ENCODE measurements at places on chromosomes 12 and 14.

- DNase-seq = peak; percentile 66
Observed at GRCh38 chr12:71938728-71939385, at the start of gene TPH2. Gene TPH2, plus strand, starts transcription at chr12:71938845. Its CDS starts 142 bp downstream, at chr12:71938987.

DNA sequence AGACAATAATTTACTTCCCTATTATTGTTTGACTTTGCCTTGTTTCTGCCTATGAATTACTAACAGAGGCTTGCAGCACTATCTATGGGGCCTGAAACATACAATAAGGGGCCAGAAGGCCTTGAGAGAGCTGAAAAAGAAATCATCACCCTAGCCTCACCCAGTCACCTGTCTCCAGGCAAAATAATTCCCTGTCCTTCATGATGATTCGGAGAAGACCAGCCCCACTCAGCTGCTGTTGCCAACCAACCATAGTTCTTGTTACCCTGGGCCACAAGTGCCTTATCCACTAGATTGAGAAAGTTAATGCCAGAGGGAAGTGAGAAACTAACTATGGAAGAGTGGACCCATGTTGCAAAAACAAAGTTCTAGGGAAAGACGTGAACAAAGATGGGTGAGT, 97.1 kb downstream of the ARF6 start:
- no peak for DNase-seq

- no peak for DNase-seq
Observed at GRCh38 chr12:89062996-89063395, 289.3 kb downstream of the DUSP6 start.

DNA sequence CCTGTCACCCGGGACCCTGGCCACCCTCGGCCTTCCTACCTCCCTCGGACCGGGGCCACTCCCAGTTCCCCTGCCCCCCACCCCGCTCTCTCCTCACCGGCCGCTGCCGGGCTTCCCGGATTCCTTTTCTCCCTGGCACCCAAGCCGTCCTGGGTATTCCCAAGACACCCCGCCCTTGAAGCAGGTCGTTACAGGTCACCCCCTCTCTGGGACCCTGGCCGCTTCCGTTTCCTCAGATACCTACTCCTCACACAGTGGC, 493 bp downstream of the NUMB start:
- DNase-seq = no peak

DNA sequence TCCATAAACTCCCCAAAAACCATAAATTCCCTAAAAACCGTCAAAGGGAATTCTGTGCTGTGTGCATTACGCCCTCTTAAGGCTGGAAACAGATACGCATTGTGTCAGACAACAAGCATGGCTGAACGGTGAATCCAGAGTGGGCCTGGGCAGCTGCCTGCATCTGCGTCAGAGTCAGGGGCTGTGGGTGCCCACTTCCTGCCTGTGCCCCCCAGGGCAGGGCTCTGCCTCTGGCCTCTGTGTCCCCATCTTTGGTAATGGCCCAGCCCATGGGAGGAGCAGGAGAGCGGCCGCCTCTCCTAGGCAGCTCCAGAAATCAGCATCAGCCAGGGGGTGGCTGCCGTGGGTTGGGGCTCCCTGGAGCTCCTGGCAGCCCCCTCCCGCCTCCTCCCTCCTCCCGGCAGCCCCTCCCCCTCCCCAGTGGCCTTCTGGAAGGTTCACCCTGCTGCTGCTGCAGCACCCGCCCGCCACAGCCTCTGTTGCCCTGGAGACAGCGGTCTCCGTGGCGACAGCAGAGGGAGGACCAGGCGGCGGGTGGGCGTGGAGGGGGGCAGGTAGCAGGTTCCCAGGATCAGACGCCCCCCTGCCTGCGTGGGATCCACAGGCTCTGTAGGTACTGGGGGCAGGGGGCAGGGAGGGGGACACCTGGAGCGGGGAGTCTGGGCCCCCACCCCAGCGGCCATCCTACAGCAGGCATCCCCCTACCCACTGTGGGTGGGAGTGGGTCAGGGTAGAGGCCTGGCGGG, 5.9 kb downstream of the MMP17 start:
- DNase-seq = no peak

GRCh38 chr14:52400846-52401245, 86.7 kb downstream of the PTGER2 start:
- DNase-seq = no peak

GRCh38 chr14:52848626-52849025, 57.2 kb upstream of the GNPNAT1 start:
- peak; percentile 26 for DNase-seq

GRCh38 chr14:32121948-32122347, 44.8 kb downstream of the ARHGAP5 start:
- DNase-seq = peak; percentile 45

GRCh38 chr14:92546347-92547053, 32.9 kb downstream of the RIN3 start:
- DNase-seq = peak; percentile 32

DNA sequence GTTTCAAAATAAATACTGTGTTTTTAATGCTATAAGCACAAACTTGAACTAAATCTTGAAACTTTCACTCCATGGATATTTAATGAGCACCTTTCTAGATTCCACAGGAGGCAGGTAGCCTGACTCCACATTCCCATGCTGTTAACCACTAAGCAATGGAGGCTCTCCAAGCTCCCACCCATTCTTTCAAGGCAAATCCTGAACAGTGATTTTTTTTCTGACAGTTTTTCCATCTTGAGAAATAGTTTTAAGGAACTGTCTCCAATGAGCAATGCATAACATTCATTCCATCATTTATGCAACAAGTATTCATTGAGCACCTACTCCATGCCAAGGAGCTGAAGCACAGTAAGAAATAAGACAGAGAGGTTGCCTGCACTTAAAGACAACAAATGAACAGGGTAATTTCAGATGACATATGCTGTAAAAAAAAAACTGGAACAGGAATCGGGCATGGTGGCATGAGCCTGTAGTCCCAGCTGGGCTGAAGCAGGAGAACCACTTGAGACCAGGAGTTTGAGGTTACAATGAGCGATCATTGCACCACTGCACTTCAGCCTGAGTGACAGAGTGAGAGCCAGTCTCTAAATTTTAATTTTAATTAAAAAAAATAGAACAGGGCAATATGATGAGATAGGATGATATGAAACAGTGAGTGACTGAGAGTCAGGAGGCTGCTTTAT, 102.3 kb upstream of the CPSF6 start:
- DNase-seq = no peak

GRCh38 chr12:92757597-92758121, 54.9 kb downstream of the PLEKHG7 start:
- DNase-seq = no peak

GRCh38 chr14:75904311-75904710, 77.5 kb downstream of the TGFB3 start:
- DNase-seq = no peak

DNA sequence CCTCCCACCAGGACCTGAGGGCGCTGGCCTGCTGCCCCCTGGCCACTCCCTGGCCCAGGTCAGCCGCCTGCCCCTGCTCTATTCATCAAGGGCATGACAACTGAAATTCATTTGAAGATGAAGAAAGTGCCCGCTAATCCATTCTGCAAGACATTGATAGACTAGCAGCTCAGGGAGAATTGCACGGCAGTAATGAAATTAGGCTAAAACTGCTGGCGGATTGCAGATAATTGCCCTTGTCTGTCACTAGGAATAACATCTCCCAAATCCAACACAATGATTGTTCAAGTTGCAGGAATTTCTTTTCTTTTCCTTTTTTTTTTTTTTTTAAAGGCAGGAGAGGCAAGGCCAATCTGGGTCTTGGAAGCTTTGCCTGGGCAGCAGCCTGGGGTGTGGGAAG, 44.5 kb downstream of the MVK start:
- DNase-seq = no peak

DNA sequence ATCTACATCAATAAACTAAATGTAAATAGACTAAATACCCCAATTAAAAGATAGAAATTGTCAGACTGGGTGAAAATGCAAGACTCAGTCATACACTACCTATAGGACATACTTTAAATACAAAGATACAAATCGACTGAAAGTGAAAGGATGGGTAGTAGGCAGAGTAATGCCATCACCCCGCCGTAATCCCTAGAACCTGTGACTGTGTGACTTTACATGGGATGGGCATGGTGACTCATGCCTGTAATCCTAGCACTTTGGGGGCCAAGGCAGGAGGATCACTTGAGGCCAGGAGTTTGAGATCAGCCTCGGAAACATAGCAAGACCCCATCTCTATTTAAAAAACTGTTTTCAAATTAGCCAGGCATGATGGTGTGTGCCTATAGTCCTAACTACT, 2.6 kb upstream of the EVL start:
- DNase-seq = no peak

GRCh38 chr14:74246542-74246941, 7.3 kb downstream of the VSX2 start:
- DNase-seq = no peak

- DNase-seq = peak; percentile 33
Observed at GRCh38 chr12:81644503-81644902, 114.6 kb downstream of the PPFIA2 start.

DNA sequence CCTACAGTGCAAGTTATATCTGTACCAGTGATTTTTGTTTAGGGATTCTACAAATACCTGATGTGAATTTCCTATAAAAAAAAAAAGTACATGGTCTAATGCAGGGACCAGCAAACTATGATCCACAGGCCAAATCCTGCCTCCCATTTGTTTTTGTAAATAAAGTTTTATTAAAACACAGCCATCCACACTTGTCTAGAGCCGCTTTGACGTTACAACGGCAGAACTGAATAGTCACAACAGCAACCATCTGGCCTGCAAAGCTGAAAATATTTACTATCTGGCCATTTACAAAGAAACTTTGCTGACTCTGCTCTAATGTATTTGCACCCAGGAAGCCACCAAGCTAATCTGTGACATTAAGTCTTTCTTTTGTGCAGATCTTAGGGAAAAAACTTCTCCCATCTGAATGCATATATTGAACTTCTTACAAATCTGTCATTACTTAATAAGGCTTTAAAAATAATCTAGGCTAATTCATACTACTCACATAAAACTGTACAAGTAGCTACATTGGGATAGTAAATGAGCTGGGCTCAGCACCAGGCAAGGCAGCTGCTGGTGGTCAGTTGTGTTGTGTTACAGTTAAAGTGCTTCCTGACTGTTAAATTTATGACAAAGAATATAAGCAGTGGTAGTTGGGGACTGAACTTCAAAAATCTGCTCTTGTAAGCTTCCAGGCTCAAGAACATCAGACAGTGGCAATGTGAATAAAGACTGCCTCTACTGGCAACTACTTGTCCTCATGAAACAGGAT, 303.3 kb downstream of the MED13L start:
- no peak for DNase-seq

GRCh38 chr12:12350868-12351463, 924 bp upstream of the MANSC1 start:
- DNase-seq = no peak

GRCh38 chr14:91898372-91898771, 31.0 kb upstream of the TC2N start:
- no peak for DNase-seq

DNA sequence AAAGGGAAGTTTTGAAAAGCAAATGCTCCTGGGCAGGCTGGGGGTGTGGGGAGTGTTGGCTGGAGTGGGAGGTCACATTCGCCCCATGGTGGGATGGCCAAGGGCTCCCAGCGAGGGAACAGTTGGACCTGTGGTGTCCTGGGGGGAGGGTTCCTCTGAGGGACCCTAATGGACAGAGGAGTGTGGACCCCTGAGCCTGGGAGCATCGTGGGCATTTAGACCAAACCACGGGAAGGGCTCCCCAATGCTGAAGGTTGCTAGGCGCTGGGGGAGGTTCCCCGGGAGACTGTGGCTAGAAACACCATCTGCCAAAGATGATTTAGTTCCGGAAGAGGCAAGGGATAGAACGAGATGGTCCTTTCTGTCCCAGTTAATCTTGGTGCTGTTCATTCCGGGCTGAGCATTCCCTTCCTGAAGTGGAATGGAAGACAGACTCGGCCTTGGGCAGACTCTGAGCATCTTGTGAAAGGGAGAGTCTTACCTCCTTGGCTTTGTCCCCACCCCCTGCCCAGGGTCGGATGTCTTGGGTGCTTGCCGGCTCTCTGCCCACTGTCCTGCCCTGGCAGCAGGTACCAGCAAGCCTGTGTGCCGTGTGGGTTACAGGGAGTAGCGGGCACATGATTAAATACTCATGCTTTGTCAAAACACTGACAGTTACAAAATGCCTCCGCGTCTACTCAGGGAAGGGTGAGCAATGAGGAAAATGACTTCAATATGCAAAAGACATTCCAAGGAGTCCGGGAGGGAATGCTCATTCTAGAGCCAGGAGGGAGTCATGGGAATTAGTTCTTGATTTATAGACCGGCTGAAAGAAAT, 215.9 kb downstream of the CACNA1C start:
- peak; percentile 95 for DNase-seq

DNA sequence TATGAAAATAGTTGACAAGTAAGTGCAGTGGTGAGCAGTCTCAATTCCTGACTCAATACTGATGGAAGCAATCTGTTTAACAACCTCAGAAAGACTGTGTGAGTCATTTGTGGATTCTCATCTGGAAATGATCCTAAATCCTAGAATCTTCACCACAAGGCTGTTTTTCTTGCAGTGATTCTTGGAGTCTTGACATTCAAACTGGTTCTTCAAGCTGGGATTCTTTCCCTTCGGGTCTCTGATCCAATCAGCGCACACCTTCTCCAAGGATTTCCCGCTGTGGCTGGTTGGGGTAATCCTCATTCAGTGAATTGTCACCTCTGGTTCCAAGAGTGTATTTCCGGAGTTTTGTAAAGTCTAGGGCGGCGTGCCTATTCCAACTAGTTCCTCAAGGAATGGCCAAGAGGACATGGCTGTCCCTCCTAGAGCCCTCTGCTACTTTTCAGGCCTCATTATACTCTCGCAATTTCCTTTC, 37.7 kb upstream of the FOXJ2 start:
- DNase-seq = peak; percentile 97

DNA sequence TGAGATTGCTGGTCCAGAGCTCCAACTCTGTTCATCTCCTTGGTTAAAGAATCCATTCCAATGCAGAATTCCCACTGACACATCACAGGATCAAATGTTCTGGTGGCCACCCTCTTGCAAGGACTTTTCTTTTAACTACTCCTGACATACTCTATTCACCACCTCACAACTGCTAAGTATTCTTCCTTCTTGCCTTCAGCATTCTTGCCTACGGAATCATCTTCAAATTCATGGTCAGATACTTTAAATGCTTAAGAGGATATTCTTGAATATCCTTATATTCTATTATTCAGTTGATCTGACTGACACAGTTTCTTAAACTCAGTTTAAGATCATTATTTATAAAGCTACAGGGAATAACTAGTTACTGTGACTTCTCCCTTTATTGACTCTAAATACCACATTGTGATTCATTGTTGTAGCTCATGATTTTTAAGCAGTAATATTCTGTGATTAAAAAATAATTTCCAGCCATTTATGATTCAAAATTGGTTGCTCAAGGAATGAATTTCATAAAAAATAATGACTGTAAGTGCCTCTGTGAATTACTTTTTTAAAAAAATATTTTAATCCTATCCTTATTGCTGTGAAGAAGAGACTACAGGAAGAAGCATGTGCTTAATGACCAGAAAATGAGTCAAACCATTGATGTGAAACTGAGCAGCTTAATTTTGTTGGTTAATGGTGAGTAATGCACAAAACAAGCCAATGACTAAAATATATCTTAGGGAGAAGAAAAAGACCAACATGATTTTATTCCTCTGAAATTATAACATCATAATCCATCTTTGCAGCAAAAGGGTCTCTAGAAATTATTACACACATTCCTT, 207.1 kb downstream of the PIK3C2G start:
- peak; percentile 68 for DNase-seq
